ENCODE measurements at places on chromosomes 12 and 14.
A peak's percentile ranks its signal among the peaks of the same experiment; 100 is the strongest.

- peak; percentile 43 for DNase-seq
Observed at GRCh38 chr14:63478437-63478852, 64.7 kb downstream of the PPP2R5E start.

DNA sequence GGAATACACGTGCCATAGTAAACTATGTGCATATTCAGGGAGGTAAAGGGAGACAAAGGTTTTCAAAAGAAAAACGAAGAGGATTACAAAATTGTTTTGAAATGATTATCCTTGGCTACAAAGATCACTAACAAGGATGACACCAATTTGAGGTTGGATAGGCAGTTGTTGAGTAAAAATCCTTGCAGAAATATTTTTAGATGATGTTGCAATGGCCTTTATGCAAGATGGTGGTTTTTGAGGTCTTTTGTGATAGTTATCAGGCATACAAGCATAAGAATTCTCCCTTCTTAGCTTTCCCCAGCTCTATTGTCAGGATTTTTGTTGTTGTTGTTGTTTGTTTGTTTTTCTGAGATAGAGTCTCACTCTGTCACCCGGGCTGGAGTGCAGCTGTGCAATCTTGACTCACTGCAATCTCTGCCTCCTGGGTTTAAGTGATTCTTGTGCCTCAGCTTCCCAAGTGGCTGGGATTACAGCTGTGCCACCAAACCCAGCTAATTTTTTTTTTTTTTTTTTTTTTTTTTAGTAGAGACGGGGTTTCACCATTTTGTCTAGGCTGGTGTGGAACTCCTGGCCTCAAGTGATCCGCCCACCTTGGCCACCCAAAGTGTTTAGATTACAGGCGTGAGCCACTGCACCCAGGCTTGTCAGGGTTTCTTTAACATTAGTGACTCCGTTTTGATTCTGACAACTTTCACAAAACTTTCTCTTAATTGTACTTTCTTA lies 7.8 kb downstream of the RNASE1 start:
- no peak for DNase-seq

DNA sequence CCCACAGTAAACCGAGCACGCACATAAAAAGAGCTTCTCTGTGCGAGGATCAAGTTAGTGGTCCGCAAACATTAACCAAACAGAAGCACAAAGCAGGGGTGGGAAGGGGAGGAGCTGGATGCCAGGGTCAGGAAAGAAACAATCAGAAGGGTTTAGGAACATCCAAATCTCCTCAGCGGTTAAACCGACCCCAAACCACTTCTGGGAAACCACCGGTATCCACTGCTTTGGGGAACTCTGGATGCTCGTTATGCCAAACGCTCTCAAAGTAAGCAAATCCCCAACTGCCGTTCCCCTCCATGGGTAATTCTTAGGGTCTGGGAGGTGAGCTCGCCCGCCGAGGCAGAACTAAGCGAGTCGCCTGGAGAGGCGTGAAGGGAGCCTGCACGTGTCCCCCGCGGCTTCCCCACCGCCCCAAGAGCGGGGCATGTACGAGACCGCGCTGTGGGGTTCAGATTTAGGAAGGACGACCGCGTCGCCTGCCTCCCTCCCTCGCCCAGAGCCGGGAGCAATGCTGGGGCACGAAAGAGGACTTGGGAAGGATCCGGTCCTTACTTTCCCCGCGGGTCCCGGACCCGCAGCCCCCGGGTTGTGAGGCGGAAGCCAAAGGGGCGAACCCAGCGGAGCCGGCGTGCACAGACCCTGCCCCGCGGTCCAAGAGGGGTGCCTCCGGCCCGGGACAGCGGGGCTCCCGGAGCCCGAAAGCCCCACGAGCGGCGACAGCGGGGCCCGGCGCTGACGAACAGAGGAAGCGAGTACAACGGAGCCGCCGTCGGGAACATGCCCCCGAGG lies 711 bp downstream of the SBNO1 start:
- peak; percentile 26 for DNase-seq

- no peak for DNase-seq
Observed at GRCh38 chr12:132651444-132652100, 33.0 kb downstream of the P2RX2 start.

- no peak for DNase-seq
Observed at GRCh38 chr12:68868043-68868790, 60.2 kb downstream of the MDM2 start.

- DNase-seq = no peak
Observed at GRCh38 chr14:69464379-69464778, 20.1 kb upstream of the PLEKHD1 start.

Measured in T-helper 2 cell treated with Interferon-gamma antibody and Interleukin-4, amounts not matched to agents 5 μg/mL and 100 μg/mL, for 36 hours (primary cell).